ENCODE measurements at places on chromosomes 1 and 21.

GRCh38 chr1:195195423-195196057 is 1412.7 kb downstream of the KCNT2 start:
- DNase-seq = no peak

- DNase-seq = no peak
Observed at GRCh38 chr21:33368124-33368523, 35.1 kb upstream of the IFNGR2 start.

- DNase-seq = peak; percentile 6
Observed at GRCh38 chr21:37658121-37658816, 258.0 kb downstream of the KCNJ6 start.

DNA sequence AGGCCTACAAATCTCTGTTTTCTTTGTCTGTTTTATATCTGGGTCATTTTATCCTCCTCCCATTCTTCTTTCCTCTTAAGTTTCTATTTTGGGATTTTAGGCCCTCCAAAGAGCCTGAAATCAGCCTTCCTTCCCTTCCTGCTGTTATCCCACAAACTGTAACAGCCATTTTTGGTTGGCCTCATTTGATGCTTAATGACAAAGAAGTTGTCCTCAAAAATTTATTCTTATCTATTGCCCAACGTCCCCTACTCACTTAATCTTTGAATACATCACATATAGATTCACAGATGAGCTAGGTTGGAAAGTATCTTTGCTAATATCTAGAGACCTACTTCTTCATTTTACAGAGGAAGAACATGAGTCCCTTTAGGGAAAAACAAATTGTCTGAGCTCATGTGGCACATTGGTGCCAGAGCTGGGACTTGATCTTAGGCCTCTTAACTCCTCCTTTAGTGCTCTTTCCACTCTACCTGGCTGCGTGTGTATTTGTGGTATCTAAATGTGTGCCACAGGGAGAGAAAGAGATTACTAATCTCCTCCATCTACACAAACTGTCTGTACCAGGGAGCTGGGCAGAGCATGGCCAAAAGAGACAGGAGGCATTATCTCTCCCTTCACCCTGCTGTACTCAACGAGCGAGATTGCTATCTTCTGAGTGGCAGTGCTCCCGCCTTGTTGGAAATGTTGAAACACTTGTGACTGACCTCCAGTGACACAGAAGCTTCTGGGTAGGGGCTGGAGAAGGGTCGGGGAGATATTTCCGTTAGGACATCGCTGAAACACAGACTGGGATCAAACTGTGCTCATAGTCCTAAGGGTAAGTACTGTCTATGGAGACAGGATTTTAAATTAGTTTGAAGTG is 30.1 kb downstream of the RHEX start:
- DNase-seq = no peak

DNA sequence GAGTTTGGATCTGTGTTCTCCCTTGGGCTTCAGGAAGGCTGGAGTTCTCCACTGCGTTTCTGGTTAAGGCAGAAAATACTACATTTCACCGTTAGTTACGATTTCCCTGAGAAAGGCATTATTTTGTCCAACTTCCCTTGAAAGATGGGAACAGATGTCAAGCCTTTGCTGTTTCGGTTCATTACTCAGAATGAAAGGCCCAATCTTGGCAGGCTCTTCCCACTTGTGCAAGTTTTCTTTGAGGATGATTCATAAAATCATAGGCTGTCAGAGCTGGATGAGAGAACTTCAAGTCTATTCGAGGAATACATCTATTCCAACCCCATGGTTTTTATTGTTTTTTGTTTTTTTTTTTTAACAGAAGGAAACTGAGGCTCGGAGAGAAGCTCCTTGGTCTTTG is 205.2 kb downstream of the GRIK3 start:
- no peak for DNase-seq

GRCh38 chr1:201215531-201216357 is 25.1 kb downstream of the IGFN1 start:
- DNase-seq = no peak

DNA sequence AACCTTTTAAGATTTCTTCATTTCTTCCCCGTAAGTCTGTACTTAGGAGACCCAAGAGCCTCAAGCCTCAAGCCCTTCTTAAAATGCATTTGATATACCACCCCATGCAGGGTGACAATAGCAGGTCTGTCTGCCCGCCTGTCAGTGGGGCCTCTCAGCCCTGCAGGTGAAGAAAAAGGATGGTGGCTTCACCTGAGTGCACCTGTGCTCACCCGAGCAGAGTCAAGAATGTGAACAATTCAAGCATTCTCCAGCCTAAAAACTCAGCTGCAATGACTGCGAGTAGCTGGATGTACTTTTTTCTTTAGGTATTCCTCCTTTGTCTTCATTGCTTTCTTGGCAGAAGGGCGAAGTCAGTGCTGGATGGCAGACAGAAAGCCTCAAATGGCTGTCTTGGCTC is 203.3 kb downstream of the LMX1A start:
- no peak for DNase-seq

DNA sequence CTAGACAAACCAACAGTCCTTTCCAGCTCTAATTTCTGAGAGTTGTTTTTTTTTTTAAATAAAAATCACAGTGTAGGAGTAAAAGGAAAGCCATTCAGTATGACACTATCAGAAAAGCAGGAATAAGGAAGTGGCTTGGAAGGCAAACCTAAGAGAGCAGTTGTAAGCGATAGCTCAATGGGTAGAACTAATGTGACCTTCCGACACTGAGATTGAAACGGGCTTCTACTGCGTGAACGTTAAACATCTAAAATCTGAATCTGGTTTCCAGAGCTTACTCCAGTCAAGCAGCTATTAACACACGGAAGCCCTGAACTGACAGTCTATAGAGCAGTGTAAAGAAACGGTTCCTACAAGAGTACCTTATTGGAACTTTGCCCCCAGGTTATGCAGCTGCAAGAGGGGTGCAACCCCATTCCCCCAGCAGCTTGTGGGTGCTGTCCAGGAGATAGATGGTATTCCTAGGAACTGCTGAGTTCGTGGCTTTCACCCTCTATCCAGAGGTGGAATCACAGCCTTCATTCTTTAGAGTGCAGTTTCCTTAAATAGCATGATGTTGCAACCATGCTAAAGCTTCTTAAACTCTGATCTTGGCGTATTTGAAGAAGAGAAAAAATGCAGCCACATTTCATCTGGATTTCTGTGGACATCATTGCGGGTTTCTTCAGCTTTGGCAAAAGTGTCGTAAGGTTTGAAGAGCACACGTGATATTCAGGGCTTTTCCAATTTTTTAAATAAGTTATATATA is 3.3 kb upstream of the IRF2BP2 start:
- no peak for DNase-seq

- DNase-seq = no peak
Observed at GRCh38 chr1:46401154-46401913, 7.2 kb downstream of the FAAH start.

GRCh38 chr1:151199873-151200581 is 1.7 kb downstream of the PIP5K1A start:
- no peak for DNase-seq

GRCh38 chr1:65698590-65698989 is 94.1 kb upstream of the PDE4B start:
- peak; percentile 12 for DNase-seq

- DNase-seq = peak; percentile 28
Observed at GRCh38 chr21:44845418-44846223, 27.8 kb upstream of the SUMO3 start.

DNA sequence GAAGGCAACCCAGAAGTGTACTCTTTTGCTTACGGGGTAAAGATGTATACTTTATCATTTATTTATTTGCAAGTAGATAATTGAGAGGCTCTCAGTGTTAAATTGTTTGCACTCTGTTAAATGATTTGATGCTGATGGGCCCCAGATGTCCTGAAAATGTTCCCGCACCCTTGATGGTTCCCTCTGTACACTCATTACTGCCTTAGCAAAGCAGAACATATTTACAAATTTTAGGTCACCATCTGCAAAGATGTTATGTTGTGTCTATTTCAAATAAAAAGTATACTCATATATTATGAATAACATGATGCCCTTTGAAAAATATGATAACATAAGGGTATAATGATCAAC is 240.5 kb upstream of the SNX7 start:
- no peak for DNase-seq

DNA sequence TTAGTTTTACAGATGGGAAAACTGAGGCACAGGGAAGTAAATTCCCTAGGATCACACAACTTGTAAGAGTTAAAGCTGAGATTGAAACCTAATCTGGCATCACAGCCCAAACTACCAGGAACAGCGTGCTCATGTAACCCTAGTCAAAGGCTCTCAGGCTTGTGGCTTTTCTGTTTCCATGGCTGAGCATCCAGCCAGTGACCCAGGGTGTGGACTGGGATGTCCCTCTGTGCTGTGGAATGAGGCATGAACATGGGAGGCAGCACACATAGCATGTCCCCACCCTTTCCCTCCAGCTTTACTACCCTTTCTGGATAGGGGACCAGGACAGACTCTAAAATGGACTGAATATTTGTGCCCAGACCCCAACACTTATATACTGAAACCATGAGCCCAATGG is 35.1 kb upstream of the RGS16 start:
- no peak for DNase-seq

Data from brain (organoid and tissue), 16 donors.